Activated T-cell treated with anti-CD3 and anti-CD28 coated beads for 4 hours (primary cell): ENCODE measurements at places on chromosomes 16 and 17.

DNA sequence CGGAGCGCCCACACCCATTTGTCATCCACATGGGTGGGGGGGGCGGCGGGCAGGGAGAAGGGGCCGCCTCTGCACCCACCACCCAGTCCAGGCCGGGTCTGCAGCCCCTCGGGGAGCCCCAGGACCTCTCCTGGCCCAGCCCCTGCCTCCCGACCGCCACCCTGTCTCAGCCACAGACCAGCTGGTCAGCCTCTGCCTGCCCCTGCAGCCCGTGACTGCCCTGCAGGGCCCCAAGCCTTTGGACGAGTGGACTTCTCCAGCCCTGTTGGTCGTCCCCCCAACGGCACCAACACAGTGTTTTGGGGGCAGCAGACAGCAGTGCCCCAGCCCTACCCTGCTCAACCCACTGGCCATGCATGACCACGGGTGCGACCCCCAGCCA is 1.2 kb downstream of the PRR35 start:
- no peak for DNase-seq

DNA sequence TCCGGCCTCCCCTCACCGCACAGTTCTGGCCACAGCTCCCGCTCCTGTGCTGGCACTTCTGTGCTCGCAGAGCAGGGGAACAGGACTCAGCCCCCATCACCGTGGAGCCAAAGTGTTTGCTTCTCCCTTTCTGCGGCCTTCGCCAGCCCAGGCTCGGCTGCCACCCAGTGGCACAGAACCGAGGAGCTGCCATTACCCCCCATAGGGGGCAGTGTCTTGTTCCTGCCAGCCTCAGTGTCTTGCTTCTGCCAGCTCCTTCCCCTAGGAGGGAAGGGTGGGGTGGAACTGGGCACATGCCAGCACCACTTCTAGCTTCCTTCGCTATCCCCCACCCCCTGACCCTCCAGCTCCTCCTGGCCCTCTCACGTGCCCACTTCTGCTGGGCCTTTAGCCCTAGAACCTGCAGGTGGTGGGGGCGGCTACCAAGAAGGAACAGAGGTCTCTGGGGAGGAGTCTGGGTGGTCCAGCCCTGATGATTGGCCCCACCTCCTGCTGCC is 645 bp upstream of the ELMO3 start:
- DNase-seq, result no peak

DNA sequence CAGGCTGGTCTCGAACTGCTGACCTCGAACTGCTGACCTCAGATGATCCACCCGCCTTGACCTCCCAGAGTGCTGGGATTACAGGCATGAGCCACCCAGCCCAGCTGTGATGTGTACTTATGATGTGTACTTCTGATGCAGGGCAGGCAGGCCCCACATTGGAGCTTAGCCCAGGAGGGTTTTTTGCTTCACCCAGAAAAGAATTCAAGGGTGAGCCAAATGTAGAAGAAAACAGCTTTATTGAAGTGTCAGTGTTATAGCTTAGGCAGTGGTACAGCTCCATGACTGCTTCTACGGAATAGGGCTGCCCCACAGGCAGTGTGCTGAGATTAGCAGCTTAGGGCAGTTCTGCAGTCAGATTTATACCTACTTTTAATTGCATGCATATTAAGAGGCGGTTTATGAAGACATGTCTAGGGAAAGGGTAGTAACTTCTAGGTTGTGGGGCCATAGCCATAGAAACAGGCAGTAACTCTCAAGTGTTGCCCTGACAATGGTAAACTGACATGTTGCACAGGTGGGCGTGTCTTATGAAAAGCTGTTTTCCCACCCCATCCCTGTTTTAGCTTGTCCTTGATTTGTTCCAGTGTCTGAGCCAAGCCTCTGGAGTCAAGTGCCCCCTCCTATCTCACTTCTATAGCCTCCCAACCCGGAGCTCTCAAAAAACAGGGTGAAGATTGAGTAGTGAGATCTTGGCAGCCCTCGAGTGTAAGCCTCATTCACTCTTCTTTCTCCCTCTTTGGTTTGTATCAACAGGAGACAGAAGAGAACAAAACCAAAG is 24.1 kb upstream of the POLR3E start:
- no peak for DNase-seq

GRCh38 chr16:872436-873242 is 72.1 kb upstream of the GNG13 start:
- DNase-seq, result no peak

GRCh38 chr16:78794581-78795250 is 695.3 kb downstream of the WWOX start:
- no peak for DNase-seq

DNA sequence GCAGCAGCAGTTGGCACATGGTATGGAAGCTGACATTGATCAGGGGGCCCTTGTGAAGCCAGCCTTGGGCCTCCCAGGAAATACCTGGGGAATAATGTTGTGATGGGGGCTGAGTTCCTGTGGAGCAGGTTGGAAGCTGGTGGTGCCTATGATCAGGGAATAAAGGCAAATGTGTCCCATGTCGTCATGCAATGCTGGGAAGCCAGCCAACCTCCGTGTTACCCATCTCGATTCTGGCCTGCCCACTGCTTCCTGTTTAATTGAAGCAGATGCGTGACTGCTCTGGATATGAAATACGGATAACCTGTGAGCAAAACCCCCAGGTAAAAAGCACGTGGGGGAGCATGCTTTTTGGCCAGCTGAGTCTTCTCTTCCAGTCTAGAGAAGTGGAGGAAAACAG is 580.4 kb upstream of the HSBP1 start:
- no peak for DNase-seq

GRCh38 chr17:1119924-1120323 is 59.9 kb downstream of the ABR start:
- no peak for DNase-seq

GRCh38 chr16:62137996-62138395 is 101.8 kb upstream of the CDH8 start:
- no peak for DNase-seq

DNA sequence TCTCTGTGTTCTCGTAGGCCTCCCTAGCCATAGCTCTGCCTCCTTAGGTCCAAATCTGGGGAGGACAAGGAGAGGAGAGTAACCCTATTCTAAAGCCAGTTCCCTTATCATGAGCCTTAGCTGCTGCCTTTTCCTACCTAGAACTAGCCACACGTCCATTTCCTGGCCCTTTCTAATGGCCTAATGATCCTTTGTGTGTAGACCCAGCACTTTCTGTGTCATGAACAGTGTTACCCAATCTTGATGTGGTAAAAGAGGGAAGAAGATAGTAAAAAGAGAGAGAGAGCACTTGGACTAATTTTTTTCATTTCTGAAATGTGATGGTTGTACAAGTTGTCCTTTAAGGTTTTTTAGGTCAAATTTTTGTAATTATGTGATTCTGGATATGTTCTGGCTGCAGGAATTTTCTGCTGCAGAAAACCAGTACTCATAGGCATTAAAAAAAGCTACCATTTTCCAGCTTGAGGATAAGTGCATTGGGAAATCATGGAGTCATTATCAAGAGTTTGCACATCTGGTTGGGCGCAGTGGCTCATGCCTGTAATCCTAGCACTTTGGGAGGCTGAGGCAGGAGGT is 18.2 kb downstream of the CASC3 start:
- no peak for DNase-seq

DNA sequence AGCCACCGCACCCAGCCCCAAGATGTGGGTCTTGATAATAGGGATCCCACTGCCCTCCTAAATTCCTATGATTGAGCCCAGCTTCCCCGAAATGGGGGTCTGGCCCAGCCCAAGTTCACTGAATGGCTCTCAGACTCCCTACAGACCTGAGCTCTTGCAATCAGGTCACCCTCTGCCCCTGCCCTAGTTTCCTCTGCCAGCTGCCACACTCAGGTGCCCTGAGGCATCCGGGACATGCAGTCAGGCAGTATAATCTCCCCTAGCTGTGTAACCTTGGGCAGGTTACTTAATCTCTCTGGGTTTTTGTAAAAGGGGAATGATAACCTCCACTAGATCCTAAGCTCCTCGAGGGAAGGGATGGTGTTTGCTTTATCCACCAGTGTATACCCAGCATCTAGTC is 61.1 kb upstream of the TOB1 start:
- no peak for DNase-seq

DNA sequence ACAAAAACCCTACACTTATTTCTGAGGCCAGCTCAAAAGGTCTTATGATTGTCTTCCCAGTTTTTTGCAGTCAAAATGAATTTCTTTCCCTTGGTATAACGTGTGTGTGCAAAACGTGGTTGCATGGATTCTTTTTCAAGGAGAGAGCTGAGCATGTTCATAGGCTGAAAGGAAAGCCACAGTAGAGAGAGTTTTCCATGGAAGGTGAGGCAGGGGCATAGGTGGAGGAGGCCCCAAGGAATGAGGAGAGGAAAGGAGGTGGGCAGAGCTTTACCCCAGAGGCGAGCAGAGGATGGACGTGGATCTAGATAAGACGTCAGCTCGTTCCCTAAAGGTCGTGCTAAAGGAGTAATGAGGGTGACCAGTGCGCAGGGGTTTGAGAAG is 22.8 kb downstream of the TRPV2 start:
- DNase-seq, result no peak

DNA sequence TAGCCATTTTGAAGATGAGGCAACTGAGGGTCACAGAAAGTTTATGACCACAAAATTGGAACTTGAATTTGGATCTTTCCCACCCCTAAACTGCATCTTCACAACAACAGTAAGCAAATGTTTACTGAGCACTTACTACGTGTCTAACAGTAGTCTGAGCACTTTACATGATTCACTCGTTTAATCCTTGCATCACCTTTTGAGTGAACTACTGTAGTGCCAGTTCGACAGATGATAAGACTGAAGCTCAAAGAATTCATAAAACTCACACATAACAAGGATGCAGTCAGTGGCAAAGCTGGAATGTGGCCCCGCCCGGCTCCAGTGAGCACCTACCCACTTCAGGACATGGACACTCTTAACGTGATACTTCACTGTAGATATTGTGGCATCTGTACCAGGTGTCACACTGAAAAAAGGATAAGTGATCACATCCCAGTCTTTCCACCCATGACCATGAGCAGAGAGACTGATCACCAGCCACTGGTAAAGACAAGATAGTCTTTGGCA is 36.0 kb upstream of the HLF start:
- DNase-seq, result no peak
